CD4-positive, alpha-beta T cell treated with Interferon gamma for 1 hour (primary cell): ENCODE measurements at places on chromosomes 6 and 20.

DNA sequence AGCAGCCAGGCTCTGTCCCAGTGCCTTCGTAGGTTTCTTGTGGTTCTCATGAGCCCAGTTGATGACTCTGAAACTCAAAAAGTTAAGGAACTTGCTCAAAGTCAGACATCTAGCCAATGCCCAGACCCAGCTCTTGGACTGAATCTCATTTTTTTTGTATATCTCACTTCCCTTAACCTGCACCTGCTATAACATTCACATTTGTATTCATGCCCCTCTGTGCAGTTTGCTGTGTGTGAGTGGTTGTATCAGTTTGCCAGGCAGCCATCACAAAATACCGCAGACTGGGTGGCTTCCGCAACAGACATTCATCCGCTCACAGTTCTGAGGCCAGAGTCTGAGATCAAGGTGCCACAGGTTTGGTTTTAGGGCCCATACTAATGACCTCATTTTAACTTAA is 49.9 kb downstream of the IPCEF1 start:
- peak; percentile 15 for DNase-seq

DNA sequence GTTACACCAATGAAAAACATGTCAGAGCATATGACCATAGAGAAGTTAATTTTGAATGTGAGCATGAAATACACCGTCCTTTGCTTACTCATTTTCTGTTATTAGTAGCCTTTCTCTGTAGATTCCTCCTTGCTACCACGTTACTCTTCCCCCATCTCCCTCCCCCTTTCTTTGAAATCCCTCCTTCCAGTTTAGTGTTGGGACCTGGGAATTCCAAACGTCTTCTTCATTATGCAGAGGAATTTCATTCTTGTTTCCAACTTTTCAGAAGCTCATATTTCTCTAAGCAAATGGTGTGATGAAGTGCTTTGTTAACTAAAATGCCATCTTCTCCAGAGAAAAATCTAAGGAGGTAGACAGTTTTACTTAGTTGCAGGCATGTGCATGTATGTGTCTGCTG is 122.4 kb downstream of the MCHR2 start:
- DNase-seq, result no peak

DNA sequence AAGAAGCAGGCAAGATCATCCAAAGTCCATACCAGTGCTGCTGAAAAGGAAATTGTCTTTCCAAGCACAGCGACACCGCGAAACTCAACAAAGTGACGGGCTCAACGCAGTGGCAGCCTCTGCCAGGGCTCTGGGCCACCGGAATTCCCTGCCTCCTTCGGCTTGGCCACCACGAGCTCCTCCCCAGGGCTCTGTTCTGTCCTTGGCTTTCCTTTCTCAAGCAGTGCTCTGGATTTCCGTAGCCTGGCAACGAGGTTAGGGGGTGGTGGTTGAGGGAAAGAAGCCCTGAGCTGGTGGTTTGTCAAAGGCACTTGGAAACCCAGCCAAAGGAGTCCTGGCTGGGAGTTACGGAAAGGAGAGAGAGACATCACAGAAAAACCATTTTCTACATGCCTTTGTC is 31.2 kb downstream of the PRR18 start:
- DNase-seq, result no peak

- DNase-seq, result no peak
These were observed 4.5 kb downstream of the NCOA6 start for GRCh38 chr20:34820805-34821578.

- DNase-seq, result no peak
These were observed 527.7 kb downstream of the ADGRB3 start for GRCh38 chr6:69162811-69163210.

GRCh38 chr6:166472636-166473035 is 89.9 kb upstream of the MPC1 start:
- no peak for DNase-seq

DNA sequence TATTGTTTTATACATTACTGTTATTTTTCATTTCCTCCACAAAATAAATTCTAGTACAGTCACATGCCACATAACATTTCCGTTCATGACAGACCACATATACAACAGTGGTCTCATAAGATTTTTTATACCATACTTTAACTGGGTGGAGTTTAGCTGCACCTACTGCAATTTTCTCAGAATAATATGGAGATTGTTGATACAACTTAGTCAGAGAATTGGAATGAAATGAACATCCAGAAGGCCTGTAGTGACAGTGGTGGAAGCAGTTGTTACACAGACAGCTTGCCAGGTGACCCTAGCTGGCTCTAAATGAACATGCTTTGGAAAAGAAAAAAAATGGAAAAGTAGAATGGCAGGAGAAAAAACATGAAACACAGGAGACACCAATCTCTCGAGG is 183.2 kb upstream of the TCF21 start:
- no peak for DNase-seq

DNA sequence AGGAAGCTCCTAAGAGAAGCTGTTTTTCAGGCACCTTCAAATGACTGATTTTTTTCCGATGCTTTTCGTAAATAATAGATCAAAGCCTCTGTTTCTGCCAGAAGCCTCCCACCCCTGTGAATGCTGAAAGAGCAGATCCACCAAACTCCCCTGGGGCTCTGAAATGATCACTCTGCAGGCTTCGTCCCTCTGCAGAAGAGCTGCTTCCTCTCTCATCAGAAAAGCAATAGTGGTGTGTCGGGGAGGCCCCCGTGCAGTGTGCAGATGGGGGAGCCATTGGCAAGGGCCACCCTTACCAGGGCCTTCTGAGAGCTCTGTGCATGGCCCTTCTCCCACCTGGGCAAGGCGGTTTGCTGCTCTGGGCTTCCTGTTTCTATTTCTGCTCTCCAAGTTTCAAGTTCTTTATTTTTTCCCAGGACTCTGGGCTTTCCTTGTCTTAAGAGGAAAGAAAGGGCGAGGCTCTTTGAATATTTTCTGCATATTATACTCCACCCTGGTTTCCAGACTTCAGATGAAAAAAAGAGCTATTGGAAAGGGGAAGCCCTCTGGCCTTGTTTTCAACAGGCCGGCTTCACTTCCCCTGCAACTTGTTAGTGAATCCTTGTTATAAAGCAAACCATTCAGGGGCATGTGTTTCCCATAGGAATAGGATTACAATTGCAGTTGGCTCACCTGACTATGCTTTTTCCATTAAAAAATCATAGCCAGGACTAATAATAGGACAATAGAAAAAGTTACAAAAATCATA is 155.2 kb downstream of the TTLL2 start:
- no peak for DNase-seq

DNA sequence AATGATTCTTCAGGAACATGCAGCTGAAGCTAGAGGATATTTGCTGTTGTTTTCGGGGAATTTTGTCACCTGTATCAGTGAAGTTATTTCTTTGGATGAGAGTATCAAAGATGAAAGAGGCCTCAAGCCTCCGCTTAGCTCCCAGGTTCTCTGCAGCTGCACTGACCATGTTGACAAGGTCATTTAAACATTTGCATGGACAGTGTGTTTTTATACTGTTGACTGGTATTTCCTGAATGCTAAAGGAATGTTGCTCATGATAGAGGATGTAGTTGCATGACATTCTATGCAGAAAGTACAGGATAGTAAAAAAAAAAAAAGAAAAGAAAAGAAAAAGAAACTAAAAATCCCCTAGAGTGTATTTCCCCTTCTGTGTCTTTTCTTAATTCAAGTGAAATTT is 165.6 kb upstream of the LAMP5 start:
- no peak for DNase-seq

- DNase-seq, result no peak
These were observed 27.9 kb downstream of the MANBAL start for GRCh38 chr20:37317316-37317715.

DNA sequence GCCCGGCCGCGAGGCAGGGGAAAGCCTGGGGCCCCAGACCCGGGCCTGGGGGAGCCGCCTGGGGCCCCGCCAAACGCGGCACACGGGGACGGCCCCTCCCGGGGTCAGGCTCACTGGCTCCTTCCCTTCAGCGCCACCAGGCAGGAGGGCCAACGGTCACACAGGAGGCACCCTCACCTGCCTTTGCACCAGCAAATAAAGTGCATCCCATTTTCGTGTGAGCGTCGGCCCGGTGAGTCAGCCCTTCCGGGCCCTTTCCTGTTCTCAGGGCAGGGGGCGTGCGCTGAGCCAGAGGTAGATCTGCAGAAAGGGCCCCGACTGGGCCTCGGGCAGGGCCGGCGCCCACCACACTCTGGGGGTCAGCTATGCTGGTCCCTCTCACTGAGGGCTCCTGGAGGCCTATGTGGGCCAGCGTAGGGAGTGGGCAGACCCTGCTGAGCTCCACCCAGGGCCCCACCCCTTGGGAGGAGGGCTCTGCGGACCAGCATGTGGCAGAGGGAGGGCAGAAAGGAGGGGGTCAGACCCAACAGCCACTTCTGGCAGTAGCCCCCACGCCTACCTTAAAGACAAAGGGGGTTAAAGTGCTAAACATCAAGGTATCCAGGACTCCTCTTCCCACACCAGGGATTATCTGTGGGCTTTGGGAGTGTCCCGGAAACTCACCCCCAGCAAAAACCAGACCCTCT is 931 bp upstream of the UCKL1 start:
- DNase-seq, result peak; percentile 38

DNA sequence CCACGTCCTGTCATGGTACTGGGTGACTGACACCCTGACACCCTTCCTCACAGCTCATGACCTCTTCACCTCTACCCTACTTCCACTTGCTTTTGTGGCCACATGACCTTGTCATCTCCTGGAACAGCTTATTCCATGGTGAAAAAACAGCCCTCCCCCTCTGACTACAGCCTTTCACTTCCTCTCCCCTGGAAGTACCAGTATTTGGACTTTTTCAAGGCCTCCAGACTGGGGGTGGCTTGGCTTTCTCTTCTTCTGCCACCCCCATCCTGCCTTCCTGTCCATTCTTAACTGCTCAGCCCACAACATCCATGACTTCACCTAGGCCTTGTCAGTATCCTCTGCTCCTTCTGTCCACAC is 168.4 kb downstream of the CARMIL1 start:
- peak; percentile 58 for DNase-seq

GRCh38 chr20:63957690-63958441 is 1.6 kb upstream of the UCKL1 start:
- DNase-seq, result no peak

- peak; percentile 35 for DNase-seq
These were observed 136.8 kb upstream of the RNF24 start for GRCh38 chr20:4151991-4152695.

DNA sequence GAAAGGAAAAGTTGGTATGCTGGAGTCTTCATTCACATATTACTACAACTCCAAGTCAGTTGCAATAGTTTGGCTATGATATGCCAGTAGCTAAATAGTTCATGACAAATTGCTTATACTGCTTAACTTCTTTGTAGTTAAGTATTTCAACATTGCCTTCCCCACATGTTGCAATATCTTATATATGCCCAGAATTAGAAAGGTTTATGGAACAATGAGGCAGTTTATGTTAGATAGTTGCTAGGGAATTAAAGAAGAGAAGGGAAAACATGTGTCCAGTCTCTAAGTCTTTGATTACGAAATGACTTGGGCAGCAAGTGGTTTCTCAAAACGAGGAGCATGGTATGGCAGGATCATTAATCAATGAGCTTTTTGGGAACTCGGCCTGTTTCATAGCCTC is 145.8 kb downstream of the PLCB4 start:
- DNase-seq, result no peak

GRCh38 chr6:111663692-111664564 is 58.2 kb upstream of the TRAF3IP2 start:
- no peak for DNase-seq

- DNase-seq, result no peak
These were observed 34.7 kb downstream of the SLC35B3 start for GRCh38 chr6:8400663-8401062.

- no peak for DNase-seq
These were observed 68.1 kb upstream of the MAFB start for GRCh38 chr20:40757087-40757486.

DNA sequence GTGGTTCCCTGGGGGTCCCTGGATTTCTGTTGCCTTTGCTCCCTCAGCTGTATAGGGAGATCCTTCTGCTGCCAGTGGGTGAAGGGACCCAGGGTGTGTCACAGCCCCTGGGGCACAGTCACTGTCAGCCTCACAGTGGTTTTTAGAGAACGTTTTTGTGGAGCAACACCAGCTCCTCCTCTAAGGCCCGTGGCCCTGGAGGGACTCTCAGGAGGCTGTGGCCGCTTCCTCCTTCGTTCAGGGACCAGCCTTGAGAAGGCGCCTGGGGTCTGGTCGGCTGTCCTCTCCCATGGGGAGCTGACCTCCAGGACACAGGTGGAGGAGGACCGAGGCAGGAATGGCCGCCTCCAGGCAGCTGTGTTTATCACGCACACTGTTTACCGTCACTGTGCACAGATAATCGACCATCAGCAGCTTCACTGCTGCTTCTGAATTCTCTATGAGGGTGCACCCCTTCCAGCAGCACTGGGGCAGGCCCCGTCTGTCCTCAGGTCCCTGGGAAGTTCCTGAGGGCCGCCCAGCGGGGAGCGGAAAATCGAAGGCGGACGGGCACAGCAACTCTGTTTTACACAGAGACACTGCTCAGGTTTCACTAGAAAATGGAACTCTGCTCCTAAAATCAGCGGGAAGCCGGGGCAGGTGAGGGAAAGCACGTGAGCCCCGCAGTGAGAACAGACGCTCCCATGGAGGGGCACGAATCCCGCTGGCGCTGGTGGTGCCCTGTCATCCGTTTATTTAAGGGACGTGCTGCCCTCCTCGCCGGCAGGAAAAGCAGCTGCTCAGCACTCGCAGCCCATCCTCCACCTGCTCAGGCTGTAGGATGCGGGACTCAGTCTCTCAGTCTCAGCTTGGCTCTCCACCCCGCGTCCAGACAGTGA is 10.4 kb upstream of the FRMD1 start:
- DNase-seq, result no peak

DNA sequence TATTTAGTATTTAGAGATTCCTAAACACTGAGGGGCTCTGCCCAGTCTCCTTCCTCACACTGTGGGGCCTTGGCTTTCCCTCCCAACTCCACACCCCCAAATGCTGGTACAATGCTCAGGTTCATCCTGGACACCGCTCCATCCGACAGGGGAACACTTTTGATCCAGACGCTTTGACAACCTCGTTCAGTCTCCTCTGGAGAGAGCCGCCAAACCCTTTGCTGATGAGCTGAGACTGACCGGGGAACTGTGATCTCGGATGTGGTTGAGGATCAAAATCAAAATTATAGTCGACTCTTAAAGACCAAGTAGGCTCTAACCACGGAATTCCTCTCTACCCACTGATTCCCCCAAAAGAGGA is 38.8 kb upstream of the HLA-E start:
- DNase-seq, result no peak

- DNase-seq, result peak; percentile 29
These were observed 245.9 kb downstream of the ERMARD start for GRCh38 chr6:169997187-169997929.

- DNase-seq, result no peak
These were observed 7.6 kb downstream of the MOCS1 start for GRCh38 chr6:39926668-39927067.

DNA sequence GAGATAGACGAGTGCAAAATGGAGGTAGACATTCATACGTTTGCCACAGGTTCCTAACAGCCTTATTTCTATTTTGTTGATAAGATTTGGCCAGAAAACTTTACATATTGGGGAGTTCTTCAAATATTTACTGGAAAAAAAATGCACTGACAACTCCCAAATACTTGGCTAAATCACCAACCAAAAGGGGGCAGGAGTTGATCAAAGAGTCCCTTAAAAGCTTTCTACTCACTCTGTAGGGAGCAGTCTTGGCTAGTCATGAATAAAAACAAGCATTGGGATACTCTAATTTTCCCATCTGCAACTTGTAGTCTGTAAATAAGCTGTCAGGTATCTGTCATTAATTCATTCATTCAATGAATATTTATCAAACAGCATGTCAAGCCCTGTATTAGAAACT is 18.4 kb downstream of the TENT5A start:
- DNase-seq, result no peak

- no peak for DNase-seq
These were observed 143.7 kb upstream of the PTPN1 start for GRCh38 chr20:50366270-50367103.
